ENCODE measurements at places on chromosomes 1 and 21. TPM values are rescaled to one million over a fixed set of nuclear protein-coding genes. Genes with fewer than 3 reads are reported as not detected.

GRCh38 chr1:79363430-79363829 is 356.9 kb upstream of the ADGRL4 start:
- no peak for DNase-seq

DNA sequence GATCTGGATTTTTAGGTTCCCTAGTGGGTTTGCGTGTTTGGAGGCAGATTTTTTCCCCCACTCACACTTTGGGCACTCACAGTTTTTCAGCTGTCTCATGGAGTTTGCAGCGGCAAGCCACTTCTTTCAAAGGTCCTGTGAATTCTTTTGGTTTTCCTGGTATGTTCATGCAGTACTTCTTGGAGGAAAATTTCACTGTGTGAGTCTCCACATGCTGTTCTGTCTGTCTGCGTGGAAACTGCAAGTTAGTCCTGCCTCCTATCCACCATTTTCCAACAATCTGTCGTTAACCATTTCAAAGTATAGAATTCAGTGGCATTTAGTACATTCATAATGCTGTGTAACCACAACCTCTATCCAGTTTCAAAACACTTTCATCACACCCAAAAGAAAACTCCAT is 793 bp upstream of the FMO1 start:
- DNase-seq, result no peak

- DNase-seq, result no peak
Observed at GRCh38 chr1:190935925-190936324, 458.3 kb upstream of the BRINP3 start.

- DNase-seq, result no peak
Observed at GRCh38 chr1:213060836-213061235, 9.8 kb downstream of the RPS6KC1 start.

NUP210L gene
- not detected for total RNA-seq

GRCh38 chr1:152188673-152189591 is 29.9 kb upstream of the RPTN start:
- peak; percentile 73 for DNase-seq

Data from LHCN-M2 (cell line).